ENCODE measurements at places on chromosomes 7 and 10.

GRCh38 chr7:150748376-150748775 lies 11.2 kb downstream of the GIMAP5 start:
- no peak for DNase-seq

DNA sequence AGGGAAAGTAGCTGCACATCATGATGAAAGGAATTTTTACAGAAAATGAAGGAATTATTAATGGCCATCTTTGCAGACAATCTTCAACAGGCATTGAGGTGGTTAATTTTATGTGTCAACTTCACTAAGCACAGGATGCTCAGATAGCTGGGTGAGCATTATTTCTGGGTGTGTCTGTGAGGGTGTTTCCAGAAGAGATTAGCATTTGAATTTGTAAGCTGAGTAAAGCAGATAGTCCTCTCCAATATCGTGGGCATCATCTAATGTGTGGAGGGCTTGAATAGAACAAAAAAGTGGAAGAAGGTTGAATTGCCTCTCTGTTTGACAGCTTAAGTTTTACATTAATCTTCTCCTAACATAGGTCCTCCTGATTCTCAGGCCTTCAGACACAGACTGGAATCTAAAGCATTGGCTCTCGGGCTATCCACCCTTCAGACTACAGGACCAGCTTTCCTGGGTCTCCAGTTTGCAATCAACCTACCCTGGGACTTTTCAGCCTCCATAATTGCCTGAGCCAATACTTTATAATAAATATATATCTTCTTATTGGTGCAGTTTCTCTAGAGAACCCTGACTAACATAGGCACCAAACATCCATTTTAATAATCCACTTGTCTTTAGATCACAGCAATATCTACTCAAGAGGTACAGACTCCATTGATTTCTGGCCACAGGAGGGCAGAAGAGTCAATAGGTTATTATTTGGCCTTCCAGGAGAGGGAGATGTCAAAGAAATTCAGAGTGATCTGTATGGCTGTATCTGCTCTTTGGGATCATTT lies 10.5 kb upstream of the CRPPA start:
- peak; percentile 30 for DNase-seq

DNA sequence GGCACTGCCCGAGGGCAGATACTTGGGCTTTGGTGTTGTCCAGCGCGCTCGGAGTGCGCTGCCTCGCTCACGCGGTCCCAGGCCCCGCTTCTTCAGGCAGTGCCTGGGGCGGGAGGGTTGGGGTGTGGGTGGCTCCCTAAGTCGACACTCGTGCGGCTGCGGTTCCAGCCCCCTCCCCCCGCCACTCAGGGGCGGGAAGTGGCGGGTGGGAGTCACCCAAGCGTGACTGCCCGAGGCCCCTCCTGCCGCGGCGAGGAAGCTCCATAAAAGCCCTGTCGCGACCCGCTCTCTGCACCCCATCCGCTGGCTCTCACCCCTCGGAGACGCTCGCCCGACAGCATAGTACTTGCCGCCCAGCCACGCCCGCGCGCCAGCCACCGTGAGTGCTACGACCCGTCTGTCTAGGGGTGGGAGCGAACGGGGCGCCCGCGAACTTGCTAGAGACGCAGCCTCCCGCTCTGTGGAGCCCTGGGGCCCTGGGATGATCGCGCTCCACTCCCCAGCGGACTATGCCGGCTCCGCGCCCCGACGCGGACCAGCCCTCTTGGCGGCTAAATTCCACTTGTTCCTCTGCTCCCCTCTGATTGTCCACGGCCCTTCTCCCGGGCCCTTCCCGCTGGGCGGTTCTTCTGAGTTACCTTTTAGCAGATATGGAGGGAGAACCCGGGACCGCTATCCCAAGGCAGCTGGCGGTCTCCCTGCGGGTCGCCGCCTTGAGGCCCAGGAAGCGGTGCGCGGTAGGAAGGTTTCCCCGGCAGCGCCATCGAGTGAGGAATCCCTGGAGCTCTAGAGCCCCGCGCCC lies at the start of gene NPY:
Gene NPY, plus strand, starts transcription at position 294 of the 802 bp plus-strand sequence. CDS start 1,051 bp downstream, outside the sequence.
- no peak for DNase-seq

- no peak for DNase-seq
Measured at GRCh38 chr10:112335111-112335867, 38.6 kb upstream of the ACSL5 start.

GRCh38 chr7:100673942-100674410 lies 436 bp downstream of the GNB2 start:
- peak; percentile 31 for DNase-seq

Data from CD4-positive, alpha-beta T cell treated with Interleukin-4 for 4 hours (primary cell).